Suppressor macrophage (primary cell): ENCODE measurements at places on chromosomes 12 and 14.

DNA sequence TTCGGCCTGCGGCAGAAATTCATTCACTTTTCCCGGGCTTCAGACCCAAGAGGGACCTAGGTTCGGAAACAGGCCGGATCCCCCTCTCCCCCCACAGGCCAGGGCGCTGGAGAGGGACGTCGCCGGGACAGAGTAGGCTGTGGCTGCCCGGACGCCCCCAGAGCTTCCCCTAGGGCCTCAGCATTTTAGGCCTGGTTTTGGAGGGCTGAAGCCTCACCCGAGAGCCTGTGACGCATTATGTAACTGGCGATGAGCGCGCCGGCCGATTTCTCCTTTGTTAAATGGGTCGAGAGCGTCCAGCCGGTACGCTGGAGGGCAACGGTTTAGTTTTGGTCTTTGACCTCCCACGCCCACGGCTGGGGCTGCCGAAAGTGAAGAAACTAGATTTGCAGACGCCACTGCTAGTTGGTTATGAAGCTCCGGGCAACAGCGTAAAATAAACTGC, 657 bp downstream of the PEBP1 start:
- DNase-seq = peak; percentile 87

GRCh38 chr12:76250256-76250655, 98.0 kb downstream of the BBS10 start:
- no peak for DNase-seq

DNA sequence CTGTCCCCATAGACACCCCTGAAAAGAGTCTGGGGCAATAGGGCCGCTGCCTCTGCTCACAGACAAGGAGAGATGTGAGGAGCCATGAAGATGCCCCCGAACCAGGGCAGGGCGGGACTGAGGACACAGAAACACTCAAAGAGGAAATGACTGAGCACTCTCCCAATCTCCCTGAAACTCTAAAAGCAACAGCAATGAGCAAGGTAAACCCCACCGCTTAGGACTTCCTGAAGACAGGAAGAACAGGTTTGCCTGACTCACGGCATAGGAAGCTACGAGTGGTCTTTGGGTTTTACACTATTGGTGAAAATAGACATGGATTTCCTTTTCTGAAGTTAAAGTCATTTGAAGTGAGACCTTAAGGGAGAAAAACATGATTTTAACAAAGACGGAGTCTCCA, 32.5 kb downstream of the STX2 start:
- DNase-seq = no peak

DNA sequence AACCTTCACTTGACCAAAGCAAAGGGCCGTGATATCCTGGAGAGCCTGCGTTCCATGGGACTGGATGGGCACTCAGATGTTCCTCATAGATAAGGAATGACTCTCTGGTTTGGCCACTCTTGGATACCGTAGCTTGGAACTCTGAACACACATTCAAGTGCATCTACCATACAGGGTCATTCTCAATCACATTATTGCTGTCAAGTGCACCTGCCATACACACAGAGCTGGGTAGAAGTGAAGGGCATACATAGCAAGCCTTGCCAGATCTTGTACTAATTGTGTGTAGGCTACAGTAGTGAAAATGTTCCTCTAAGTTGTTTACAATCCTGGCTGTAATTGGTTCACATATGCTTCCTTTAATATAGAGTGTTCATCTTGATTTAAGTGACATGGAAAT, 58.3 kb downstream of the PELI2 start:
- no peak for DNase-seq

- DNase-seq = peak; percentile 51
Measured at GRCh38 chr14:105448706-105449111, 25.9 kb upstream of the CRIP2 start.
